ENCODE measurements at places on chromosomes 16 and 17.

DNA sequence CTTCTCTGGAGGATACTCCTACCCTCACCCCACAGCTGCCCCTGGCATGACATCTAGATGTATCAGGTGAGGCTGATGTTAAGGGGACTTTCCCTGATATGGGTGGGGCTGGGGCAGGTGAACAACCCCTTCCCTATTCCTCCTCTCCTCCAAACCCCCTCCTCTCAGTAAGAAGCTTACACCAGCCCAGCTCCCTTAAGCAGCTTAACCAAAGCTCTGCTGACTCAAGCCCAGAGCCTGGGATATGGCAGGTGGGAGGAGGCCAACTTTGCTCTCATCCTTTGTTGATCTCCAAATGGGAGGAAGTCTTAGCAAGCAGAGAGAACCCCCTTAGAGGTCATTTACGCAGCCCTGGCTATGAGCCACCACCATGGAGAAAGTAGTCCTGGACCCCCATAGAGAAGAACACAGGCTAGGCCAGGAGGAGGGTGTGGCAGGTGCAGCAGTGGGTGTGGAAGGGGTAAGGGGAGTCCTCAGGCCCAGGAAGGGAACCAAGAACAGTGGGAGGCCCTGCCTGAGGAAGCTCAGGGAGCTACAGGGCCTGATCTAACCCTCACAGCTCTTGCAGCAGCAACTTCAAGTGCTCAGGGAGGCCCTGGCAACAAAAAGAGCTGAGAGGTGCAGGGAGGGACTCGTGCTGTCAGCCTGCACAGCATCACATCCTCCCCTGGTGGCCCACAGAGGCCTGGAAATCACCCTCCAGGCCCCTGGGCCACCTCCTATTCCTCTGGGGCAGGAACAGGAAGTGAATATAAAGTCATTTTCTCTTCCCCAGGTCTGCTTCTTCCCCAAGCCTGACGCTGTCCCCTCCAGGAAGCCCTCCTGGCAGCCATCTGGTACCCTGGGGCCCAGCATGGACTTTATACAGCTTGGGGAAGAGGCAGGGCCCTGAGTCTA lies 2.9 kb downstream of the UNC119 start:
- DNase-seq, result no peak

DNA sequence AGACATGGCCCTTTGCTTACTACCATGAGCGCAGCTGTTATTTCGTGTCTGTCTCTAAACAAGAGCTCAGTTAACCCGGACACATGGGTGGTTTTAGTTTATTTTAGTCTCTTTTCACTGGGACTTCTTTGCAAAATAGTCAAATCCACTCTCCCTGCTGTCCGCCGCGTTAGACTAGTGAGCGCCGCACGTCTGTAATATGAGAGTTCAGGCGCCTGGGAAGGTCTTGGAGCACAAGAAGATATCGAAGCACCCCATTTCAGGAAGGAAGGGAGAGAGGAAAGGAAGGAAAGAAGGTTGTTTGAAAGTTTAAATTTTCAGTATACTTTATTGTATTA lies 111.0 kb upstream of the CHMP6 start:
- DNase-seq, result peak; percentile 35

GRCh38 chr17:74298778-74299177 lies 24.7 kb downstream of the DNAI2 start:
- DNase-seq, result no peak

DNA sequence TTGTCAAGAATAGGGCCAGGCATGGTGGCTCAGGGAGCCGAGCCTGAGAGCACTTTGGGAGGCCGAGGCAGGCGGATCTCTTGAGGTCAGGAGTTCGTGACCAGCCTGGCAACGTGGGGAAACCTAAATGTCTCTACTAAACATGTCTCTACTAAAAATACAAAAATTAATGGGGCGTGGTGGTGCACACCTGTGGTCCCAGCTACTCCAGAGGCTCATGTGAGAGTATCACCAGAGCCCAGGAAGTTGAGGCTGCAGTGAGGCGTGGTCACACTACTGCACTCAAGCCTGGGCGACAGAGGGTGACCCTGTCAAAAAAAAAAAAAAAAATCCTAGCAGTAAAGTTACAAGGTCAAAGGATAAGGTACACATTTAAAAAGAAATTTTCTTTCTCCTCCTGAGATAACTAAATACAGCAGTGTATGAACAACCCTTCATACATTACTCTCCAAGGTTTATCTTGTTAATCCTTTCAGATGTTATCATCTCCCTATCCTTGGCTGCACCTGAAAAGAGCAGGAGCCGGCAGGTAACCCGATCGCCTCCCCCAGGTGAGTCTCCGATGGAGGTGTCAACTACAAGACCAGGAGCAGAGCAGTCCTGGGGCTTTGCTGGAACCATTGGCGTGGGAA lies 122.3 kb downstream of the GOSR1 start:
- DNase-seq, result no peak

GRCh38 chr17:7136266-7136877 lies 21.8 kb upstream of the ASGR2 start:
- DNase-seq, result peak; percentile 80

GRCh38 chr16:27892879-27893278 lies 170.6 kb downstream of the GSG1L start:
- DNase-seq, result no peak

DNA sequence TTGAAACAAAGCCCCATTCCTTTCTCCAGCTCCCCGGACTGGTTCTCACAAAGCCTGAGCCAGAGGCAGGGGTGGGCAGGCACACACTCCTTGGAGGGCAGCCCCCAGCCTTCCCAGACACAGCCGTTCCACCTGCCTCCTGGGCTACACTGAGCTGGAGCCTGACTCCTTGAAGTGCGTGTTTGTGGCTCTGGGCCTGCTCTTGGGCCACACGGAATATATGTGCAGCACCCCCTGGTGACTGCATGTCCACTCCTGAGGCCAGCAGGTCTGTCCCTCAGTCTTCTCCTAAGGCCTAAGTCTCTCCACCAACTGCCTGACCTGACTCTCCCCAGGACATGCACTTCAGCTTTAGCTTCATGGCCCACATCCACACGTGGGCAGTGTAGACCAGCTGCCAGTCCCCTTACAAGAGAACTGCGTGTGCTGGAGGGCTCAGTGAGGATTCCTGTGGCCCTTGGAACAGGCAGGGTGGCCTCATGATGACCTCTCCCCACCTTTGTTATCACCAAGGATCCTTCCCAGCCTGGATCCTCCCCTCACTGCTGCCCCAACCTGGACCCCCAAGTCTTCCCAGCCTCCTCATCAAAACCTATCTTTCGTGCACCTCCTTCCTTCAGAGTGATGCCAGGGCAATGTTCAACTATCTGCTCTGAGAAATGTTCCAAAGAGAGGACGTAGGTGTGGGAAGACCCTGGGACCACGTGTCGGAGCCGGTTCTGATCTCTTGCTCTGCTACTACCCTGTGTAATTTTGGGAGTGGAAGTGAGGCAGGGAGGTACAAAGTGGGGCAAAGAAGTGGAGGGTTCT lies 12.4 kb upstream of the SLC6A2 start:
- DNase-seq, result no peak

- peak; percentile 80 for DNase-seq
These were observed 394 bp upstream of the NME4 start for GRCh38 chr16:396605-397004.

- no peak for DNase-seq
These were observed at the start of gene KREMEN2 for GRCh38 chr16:2963723-2964474. Gene KREMEN2 (plus strand): TSS chr16:2964275. CDS start chr16:2964521, 246 bp downstream.

- no peak for DNase-seq
These were observed 27.9 kb upstream of the GINS2 start for GRCh38 chr16:85716680-85717038.

GRCh38 chr16:70508752-70509151 lies 14.6 kb downstream of the COG4 start:
- no peak for DNase-seq

GRCh38 chr17:69086641-69087040 lies 25.9 kb upstream of the ABCA9 start:
- no peak for DNase-seq

DNA sequence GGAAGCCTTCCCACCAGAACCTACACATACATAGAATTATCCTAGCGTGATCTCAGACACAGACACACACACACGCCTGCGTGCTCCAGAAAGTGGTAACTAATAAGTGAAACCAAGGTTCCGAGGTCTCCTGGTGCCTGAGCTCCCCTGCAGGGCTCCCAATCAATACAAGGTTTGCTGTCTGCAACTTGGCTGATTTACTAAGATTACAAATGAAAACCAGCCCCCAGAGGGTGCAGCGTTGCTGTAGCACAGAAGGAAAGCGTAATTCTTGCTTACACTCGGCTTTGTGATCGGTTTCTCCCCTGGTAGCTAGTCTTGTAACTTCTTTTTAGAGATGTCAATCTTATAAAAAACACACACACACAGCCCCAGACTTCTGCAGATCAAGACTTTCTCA lies 334.1 kb upstream of the XYLT1 start:
- no peak for DNase-seq

- DNase-seq, result peak; percentile 46
These were observed 177.7 kb downstream of the TMEM132E start for GRCh38 chr17:34757106-34757505.

GRCh38 chr16:7303660-7304200 lies 28.9 kb upstream of the RBFOX1 start:
- DNase-seq, result no peak

DNA sequence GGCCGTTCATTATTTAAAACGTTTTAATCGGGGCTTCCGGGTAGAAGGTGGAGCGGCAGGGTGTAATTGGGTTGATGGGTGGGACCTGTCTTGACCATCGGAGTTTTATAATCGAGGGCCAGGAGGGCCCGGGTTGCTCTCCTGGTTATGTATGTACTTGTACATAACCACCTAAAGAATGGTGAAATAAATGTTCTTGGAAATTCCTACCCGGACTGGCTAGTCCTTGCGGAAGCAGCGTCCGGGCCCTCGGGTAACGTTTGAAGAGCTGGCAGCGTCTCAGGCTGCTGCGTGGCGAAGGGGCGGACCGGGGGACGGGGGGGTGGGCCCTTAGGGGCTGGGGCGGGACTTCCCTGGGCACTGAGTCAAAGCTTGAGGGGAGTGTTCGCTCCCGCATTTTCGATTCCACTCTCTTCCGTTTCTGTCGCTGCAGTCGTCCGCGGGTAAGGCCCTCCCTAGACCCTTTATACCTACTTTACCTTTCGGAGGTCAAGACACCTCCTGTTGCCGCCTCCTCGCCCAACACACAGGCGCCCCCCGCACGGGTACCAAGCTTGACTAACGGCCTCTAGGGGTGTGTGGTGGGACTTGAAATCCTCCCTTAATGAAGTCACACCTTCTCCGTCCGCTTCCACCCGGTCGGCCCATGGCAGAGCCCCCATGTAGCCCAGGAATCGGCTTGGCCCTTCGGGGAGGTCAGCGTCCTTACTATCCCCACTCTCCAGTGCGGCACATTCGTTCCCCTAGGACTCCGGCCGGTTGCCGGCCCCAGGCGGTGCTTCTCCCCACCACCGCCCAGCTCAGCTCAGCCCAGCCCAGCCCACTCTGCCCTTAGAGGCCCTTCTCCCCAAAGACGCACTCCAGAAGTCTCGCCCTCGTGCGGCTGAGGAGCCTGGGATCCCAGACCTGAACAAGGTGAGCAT lies at the start of gene TMEM106A:
Gene TMEM106A (plus strand): TSS at position 396 of the 923 bp plus-strand sequence. CDS start 1,167 bp downstream, outside the sequence.
- DNase-seq, result peak; percentile 93

GRCh38 chr16:62638964-62639870 lies 603.0 kb upstream of the CDH8 start:
- DNase-seq, result no peak

DNA sequence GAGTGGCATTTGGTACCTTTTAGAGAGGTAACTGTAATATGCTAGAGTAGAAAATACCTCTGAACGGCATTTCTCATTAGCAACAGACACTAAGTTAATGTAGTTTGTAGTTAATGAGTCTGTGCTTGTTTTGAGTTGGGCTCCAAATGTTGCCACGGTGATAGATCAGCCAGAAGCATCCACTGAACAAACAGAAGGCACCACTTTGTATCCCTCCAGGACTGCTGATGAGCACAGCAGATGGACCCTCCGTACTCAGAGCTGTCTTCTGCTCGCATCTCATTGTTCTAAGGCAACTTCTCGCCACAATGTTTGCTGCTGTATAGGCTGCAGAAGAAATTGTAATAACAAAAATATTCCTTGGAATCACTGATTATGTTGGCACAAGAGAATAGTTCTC lies 56.1 kb downstream of the TNRC6C start:
- DNase-seq, result no peak

DNA sequence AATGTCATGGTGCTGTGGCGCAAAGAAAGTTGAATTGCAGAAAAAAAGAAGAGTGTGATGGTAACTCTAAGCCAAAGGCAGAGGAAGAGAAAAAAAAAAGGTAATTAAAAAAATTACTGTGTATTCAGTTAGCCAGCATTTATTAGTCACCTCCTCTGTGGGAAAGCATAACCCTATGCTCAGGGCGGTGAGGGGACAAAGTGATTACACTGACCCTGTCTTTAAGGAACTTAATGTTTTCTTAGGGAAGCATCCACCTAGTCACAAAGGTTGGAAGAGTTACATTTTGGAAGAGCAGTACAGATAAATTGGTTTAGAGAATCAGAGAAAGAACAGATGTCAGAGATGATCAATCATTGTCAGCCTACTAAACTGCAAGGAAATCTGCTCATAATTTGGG lies 410.3 kb downstream of the CDH11 start:
- DNase-seq, result no peak

Data from sigmoid colon (tissue), 7 donors.